ENCODE measurements at places on chromosomes 1 and 21.

GRCh38 chr1:225812488-225813213, 2.7 kb downstream of the EPHX1 start:
- no peak for DNase-seq

- DNase-seq: no peak
Measured at GRCh38 chr21:25373126-25374082, 233.9 kb downstream of the MRPL39 start.

DNA sequence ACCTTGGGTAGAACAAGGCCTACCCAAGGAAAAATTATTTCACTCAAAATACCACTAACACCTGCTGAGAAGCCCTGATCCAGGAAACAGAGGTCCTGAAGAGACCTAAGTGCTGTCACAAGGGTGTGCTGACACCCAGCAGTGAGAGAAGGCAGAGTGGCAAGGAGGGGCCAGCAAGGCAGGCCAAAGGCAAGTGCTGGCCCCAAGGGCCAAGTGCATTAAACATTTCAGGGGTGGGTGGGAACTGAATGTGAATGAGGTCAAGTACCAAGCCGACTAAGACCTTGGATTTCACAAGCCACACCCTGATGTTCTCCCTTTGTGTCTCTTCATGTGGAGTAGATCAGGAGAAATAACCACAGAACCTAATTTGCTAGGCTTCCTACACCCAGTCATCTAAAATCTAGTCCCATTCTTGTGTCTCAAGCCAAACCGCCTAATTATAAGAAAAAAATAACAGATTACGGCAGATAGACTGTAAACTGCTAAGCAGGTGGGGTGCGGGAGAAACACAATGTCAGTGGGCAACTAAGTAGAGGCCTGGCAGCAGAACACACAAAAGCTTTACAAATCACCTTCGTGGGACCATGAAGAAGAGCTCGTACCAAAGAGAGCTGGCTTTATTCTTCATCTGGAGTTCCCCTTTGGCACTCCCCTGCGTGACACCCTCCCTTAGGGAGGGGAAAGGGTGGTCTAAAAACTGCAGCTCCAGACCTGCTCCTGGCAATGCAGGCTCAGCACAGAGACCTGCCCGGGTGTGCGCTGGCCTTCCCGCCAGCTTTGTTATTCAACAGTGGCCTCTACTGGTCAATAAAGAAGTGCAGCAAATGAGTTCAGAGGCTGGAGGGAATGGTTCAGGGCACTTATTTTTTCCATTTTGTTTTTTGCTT, 8.7 kb downstream of the UBE2G2 start:
- peak; percentile 87 for DNase-seq

DNA sequence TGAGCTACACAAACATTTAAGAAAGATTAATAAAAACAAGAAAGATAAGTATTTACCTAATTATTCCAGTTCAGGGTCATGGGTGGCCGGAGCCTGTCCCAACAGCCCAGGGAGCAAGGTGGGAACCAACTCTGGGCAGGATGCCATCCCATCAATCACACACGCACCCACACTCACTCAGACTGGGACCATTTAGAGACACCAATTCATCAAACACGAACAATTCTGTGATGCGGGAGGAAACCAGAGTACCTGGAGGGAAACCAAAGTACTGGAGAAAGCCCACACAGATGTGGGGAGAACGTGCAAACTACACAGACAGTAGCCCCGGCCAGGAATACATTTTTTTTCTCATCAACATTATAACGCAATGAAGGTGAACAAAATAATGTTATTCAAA, 16.2 kb downstream of the WASF2 start:
- DNase-seq: no peak

- DNase-seq: no peak
Measured at GRCh38 chr1:63248216-63248615, 74.2 kb upstream of the FOXD3 start.

GRCh38 chr1:183319051-183319450, 99.1 kb downstream of the NMNAT2 start:
- no peak for DNase-seq

- peak; percentile 72 for DNase-seq
Measured at GRCh38 chr1:166975361-166976129, at the start of gene ILDR2. TSS of gene ILDR2 (minus strand) at chr1:166975540. CDS start at chr1:166975268, 272 bp downstream.

GRCh38 chr1:23643736-23644554, 47.7 kb upstream of the RPL11 start:
- no peak for DNase-seq

- DNase-seq: no peak
Measured at GRCh38 chr1:52926864-52927211, 238 bp upstream of the SCP2 start.

DNA sequence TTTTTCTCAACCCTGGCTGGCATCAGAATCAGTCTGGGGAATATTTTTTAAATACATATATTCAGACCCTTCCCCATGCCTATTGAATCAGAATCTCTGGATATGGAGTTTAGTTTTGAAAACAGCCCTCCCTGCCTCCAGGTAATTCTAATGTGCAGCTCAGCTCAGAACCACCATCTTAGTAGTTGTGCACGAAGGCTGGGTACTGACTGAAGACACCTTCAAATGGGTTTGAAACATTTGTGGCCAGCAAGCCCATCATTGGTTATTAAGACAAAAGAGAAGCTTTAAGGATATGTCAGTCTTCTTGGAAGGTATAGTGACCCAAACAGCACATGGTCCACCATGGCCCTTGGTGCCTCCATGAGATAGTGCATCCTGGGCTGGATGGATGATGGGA, 7.1 kb downstream of the LRRC8D start:
- DNase-seq: no peak

DNA sequence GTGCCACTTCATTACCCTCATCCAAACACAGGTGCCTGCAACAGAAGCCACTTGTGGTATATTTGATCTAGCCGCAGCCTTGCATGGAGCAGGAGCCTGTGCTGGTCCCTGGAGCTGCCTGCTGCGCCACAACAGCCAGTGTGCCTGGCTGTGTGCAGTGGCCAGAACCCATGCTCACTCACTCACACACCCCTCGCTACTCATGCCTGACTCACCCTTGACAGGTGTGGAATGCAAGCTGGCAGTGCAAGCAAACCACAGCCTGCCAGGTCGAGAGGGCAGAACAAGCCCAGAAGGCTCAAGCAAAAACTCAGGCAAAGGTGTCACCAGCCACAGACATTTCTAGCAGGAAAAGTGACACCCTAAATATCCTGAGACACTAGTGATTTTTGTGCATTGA, 1510.9 kb downstream of the KCNT2 start:
- DNase-seq: no peak
